Renal cortex interstitium (tissue), 15 donors: ENCODE measurements at places on chromosomes 6 and 20.

DNA sequence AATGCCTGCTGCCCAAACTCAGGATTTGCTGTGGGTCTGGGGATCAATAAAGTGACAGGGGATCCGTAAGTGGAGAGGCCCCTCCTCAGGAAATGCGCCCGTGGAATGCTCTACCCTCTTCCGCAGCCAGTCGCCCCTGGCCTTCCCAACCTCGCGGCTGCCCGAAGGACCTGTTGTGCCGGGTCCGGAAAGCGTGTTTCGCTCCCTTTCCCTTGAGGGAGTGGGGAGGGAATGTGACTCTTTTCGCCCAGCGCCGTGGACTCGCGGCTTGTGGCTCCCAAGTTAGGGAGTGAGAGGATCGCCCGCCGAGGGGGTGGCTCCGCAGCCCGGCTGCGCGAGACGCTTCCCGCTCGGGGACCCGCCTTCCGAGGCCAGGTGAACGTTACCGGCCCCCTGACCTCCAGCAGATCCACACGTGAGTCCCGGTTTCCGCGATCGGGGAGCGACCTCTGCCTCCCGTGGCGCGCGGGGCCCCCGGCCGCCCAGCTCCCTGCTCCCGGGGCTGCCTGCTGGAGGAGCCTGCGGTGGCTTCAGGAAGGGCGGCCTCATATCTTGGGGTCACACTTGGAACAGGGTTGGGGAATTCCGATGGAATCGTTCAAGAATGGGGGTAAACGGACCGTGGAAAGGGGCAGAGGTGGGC is 666 bp downstream of the TPD52L1 start:
- no peak for DNase-seq

DNA sequence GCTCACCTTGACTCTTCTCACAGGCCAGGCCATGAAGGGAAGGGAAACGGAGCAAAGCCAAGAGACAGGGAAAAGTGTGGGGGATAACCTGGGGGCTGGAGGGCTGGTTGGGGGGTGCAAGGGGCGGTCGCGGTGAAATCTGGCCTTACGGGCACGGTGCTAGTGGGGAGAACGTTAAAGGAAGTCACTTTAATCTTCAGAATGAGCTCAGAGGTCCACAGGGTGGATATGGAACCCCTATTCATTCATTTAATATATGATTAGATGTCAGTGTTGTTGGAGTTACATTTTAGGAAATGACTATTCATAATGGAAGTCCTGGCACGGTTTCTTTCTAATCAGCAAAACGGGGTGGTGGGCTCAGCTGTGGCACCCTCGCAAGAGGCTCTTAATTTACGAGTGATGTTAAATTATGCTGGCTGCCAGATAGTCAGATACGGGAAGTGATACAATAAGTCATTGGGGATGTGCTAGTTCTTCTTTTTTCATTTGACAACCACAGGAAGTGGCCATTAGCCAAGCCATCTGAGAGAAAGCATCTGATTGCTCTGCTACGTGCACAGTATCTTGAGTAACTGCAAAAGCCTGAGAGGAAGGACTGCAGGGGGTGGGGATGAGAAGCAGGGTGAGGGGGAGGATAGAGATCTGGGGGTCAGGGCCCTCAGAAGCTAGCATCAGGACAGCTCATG is 253.0 kb downstream of the QKI start:
- no peak for DNase-seq

GRCh38 chr6:43943099-43943766 is 173.2 kb downstream of the VEGFA start:
- DNase-seq: no peak

GRCh38 chr6:168450917-168451316 is 9.9 kb downstream of the SMOC2 start:
- DNase-seq: no peak

GRCh38 chr20:43938932-43939761 is 24.5 kb downstream of the TOX2 start:
- DNase-seq: peak; percentile 22

GRCh38 chr6:125808591-125808990 is 17.8 kb downstream of the NCOA7 start:
- no peak for DNase-seq

DNA sequence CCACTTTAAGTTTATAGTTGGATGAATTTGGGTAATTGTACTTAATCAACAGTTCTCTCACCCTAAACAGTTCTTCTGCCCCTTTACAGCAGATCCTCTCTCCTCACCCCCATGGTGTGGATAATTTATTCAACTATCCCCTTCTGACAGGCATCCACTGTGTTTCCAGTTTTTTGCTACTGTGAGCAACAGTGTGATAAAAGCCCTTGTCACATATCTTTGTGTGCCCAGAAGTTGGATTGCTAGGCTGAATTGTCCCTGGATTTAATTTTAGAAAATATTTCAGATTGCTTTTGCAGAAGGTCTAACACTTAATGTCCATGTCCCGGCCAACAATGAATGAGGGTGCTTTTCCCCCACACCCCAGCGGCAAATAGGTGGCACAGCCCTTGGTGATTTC is 30.5 kb upstream of the SCUBE3 start:
- DNase-seq: no peak

GRCh38 chr6:15659181-15659580 is 3.6 kb downstream of the DTNBP1 start:
- no peak for DNase-seq

- DNase-seq: peak; percentile 26
Observed at GRCh38 chr6:1200081-1200408, 111.9 kb upstream of the FOXQ1 start.

GRCh38 chr6:131792091-131792496 is 15.7 kb upstream of the ENPP1 start:
- no peak for DNase-seq

GRCh38 chr20:47043086-47043485 is 148.4 kb downstream of the EYA2 start:
- no peak for DNase-seq

- no peak for DNase-seq
Observed at GRCh38 chr6:49713346-49713745, at the start of gene CRISP2. Gene CRISP2 (minus strand): TSS chr6:49713543. CDS start chr6:49709196, 4,347 bp downstream.

DNA sequence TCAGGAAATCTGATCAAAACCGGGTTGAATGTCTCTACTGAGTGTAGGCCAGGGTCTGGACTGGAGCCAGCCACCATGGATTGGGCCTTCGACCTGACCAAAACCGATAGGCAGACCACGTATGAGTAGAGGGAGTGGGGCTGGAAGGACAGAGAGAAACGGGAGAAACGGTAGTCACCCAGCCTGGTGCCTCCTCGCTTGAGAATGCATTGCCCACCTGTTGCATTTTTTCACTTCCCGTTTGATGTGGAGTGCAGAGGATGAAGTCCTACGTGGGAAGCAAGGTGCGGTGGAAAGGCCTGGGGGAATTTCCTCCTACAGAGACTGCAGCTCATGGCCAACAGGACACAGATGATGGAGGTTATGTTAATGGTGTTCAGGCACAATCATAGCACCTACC is 53.9 kb upstream of the ECI2 start:
- no peak for DNase-seq

- no peak for DNase-seq
Observed at GRCh38 chr20:51449498-51450220, 92.9 kb downstream of the NFATC2 start.

GRCh38 chr6:99458319-99458718 is 33.2 kb upstream of the PNISR start:
- no peak for DNase-seq

GRCh38 chr20:22425344-22426295 is 158.8 kb downstream of the FOXA2 start:
- no peak for DNase-seq

DNA sequence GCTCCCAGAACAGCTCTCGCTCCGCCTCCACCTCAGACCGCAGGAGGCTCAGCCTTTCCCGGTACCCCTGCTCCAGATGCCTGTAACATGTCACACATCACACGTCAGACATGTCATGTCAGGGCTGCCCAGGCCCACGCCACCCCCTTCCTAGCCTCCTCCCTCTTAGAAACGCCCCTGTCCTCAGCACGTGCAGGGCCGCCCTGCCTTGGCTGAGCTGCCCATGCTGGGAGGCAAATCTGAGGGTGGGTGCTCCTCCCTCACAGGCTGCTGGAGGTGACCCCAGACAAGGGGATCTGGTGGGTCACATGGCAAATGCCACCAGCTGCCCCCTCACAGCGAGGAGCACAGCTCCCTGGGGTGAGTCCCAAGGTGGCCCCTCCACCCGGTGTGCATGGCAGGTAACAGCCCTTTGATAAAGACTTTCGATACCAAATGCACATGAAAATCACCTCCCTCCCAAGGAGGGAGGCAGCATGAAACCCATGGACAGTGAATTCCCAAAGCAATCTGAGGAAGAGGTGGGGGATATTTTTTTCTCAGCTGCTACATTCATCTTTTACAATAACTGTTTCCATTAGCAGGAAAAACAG is 84.1 kb downstream of the GINS1 start:
- DNase-seq: no peak

GRCh38 chr20:63314566-63315239 is 21.7 kb downstream of the COL20A1 start:
- no peak for DNase-seq

DNA sequence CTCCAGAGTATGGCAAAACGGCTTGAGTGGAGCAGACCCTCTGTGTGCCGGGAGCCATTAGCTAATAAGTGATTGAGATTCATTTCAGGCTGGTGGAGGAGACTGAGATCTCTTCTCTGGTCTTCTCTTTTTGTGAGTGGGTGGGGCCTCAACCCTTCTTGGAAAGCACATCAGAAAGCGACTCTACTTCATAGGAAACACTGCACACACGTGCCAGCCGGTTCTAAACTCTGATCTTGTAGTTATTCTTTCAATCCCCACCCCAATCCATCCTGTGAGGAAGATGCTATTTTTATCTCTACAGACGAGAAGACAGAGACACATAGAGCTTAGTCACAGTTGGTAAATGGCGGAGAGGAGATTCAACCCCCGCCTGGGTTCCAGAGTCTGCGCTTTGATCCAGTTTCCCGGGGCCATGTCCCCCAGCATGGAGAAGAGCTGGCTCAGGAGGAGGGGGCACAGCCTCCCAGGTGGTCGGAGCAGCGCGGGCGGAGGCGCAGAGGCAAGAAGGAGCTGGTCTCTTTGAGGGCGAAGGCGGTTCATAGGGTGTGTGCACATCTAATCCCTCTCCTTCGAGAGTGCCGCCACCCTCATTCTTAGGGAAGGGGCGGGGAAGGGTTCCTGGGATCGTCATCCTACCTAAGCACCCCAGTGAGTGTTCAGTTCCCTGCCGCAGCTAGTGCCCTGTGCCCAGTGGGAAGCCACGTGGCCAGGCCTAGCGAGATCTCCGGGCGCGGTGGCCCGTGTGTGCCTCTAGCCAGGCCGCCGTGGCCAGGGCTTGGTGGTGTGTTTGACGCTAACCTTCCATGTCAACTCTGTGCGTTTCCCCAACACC is 49.0 kb upstream of the TAGAP start:
- no peak for DNase-seq

GRCh38 chr20:50089787-50090177 is 23.2 kb downstream of the UBE2V1 start:
- no peak for DNase-seq

GRCh38 chr6:81148751-81149150 is 603.7 kb downstream of the TENT5A start:
- DNase-seq: no peak

DNA sequence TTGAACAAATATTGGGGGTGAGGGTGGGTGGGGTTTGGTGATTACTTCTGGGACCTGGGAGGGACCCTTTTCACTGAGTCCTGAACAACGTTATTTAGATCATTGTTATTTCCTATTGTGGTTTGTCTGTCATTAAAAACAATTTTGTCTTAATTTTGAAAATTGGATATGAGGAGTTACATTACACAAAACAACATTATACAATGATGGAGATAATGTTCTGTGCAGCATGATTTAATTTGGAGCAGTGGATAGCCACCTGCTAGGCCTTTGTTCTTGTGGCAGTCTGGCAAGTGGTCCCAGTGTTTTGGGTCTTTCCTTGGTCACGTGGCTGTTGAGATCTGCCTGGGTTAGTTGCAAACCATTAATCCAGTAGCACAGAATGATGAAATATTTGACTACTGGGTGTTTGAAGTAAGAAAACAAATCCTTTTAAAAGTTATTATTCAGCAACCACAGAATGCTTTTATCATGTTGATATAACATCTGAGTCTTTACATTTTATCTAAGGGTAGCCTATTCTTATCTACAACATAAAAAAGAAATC is 172.8 kb downstream of the CDKAL1 start:
- DNase-seq: no peak

- no peak for DNase-seq
Observed at GRCh38 chr6:5315881-5316280, 54.6 kb downstream of the FARS2 start.

- no peak for DNase-seq
Observed at GRCh38 chr6:134258849-134259306, 59.0 kb downstream of the SGK1 start.

DNA sequence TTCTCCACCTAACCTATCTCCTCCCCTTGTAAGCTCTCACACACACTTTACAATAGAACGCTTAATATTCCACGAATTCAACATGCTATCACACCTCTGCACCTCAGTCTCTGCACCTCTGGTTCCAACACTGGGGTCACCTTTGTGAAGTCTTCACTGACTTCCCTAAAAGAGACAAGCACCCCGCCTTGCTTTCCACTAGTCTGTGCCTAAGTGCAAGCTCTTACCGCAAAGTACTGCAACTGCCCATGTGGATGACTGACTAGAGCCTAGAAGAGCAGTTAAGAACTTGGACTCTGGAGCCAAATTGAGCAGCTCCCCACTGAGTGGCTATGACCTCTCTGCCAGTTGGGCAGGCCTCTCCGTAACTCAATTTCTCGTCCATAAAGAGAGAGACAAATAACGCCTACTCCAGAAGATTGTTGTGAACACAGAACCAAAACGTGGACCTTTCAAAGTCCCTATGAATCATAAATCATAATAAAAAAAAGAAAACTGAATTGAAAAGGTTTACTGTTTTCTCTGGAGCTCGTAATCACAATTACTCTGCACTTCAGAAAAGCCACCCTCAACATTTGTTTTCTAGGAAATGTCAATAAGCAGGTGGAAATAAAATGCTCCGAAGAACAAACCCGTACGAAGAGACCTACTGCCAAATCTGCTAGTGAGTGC is 1.2 kb downstream of the IFNGR1 start:
- no peak for DNase-seq

GRCh38 chr6:144736763-144737162 is 451.6 kb downstream of the UTRN start:
- no peak for DNase-seq

- no peak for DNase-seq
Observed at GRCh38 chr6:37861452-37861851, 41.9 kb downstream of the ZFAND3 start.

- DNase-seq: no peak
Observed at GRCh38 chr6:168133687-168134559, 54.9 kb upstream of the FRMD1 start.

- DNase-seq: peak; percentile 74
Observed at GRCh38 chr6:43228951-43229802, at the start of gene DNPH1. Gene DNPH1 (minus strand): TSS chr6:43229481. CDS start chr6:43229456, 25 bp downstream.

DNA sequence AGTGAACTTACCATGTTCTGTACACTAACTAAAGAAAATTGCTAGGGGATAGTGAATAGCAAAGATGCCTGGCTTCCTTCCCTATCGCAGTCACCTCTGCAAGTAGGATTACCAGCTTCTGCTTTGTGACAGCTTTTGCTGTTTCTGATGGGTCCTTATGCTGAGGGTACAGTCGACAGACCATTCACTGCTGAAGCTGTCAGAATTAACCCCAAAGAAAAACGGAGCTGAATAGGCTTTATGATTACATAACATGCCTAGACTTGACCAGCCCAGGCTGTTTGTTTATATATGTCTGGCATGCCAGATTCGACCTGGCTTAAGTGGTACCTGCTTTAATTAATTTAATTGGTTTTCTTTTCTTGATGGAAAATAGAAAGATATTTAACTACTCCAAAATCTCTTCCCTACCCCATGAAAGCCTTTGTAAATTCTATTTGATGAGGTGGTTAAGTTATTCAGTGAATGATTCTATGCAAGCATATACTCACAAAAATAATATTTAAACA is 21.7 kb upstream of the PRELID3B start:
- no peak for DNase-seq
